ENCODE measurements at places on chromosomes 16 and 17. TPM values are rescaled to one million over a fixed set of nuclear protein-coding genes. Genes with fewer than 3 reads are reported as not detected.

CTRB1 gene
- total RNA-seq, result not detected

MED31 gene
- total RNA-seq, result 33.1 TPM

NOS2 gene
- 0.16 TPM for total RNA-seq

KRTAP4-8 gene
- 0.08 TPM for total RNA-seq

MEOX1 gene
- not detected for total RNA-seq

DUS1L gene
- total RNA-seq, result 142 TPM

TAT gene
- 0.06 TPM for total RNA-seq

ZP2 gene
- not detected for total RNA-seq

C1QL1 gene
- total RNA-seq, result 33.0 TPM

CES5A gene
- not detected for total RNA-seq

DUS2 gene
- total RNA-seq, result 17.4 TPM

CACNG1 gene
- not detected for total RNA-seq

CCL4 gene
- not detected for total RNA-seq

ORMDL3 gene
- total RNA-seq, result 33.9 TPM

BPTF gene
- 39.0 TPM for total RNA-seq

TEDC2 gene
- 23.5 TPM for total RNA-seq

ZFP90 gene
- 10.1 TPM for total RNA-seq

KIF18B gene
- 40.2 TPM for total RNA-seq

CLEC18C gene
- total RNA-seq, result 0.08 TPM

ITFG1 gene
- total RNA-seq, result 43.4 TPM

HS3ST3B1 gene
- 0.49 TPM for total RNA-seq

LCMT1 gene
- 40.1 TPM for total RNA-seq

Measured in A549 treated with RU486 at 1 μM for 4 hours (cell line).